ENCODE measurements at places on chromosomes 12 and 14. TPM values are rescaled to one million over a fixed set of nuclear protein-coding genes. Genes with fewer than 3 reads are reported as not detected.

The MGAT4C gene
- total RNA-seq, result under 0.01 TPM

The AICDA gene
- not detected for total RNA-seq

The C12orf60 gene
- total RNA-seq, result 1.5 TPM

The SBNO1 gene
- 21.1 TPM for total RNA-seq

The SMIM41 gene
- not detected for total RNA-seq

The SOCS4 gene
- 20.1 TPM for total RNA-seq

The USP44 gene
- 0.58 TPM for total RNA-seq

The CLEC4E gene
- not detected for total RNA-seq

The MFAP5 gene
- total RNA-seq, result 124 TPM

The TEAD4 gene
- 3.4 TPM for total RNA-seq

The JDP2 gene
- 29.3 TPM for total RNA-seq

The LTBP2 gene
- 156 TPM for total RNA-seq

The DBX2 gene
- total RNA-seq, result not detected

The TAS2R7 gene
- not detected for total RNA-seq

The ABCD2 gene
- under 0.01 TPM for total RNA-seq

The WNT5B gene
- total RNA-seq, result 47.6 TPM

The SOAT2 gene
- total RNA-seq, result not detected

The NOVA1 gene
- total RNA-seq, result 2.5 TPM

The RASAL1 gene
- not detected for total RNA-seq

The ACSM4 gene
- not detected for total RNA-seq

The ANKRD33 gene
- total RNA-seq, result under 0.01 TPM

The SLC15A4 gene
- total RNA-seq, result 97.2 TPM

The GZMH gene
- total RNA-seq, result not detected

The KIAA0586 gene
- 22.3 TPM for total RNA-seq

The RHEBL1 gene
- 0.56 TPM for total RNA-seq

The BTBD6 gene
- total RNA-seq, result 40.6 TPM

The KLRG1 gene
- total RNA-seq, result 0.38 TPM

The ACRBP gene
- under 0.01 TPM for total RNA-seq

The DRAM1 gene
- 21.9 TPM for total RNA-seq

The MMP14 gene
- total RNA-seq, result 383 TPM

The KRT6B gene
- not detected for total RNA-seq

The P2RX2 gene
- total RNA-seq, result not detected

The NPFF gene
- not detected for total RNA-seq

The RNU6-7 gene
- total RNA-seq, result not detected

All from regular cardiac myocyte (primary cell).